Stimulated activated CD4-positive, alpha-beta T cell treated with anti-CD3 and anti-CD28 coated beads, Interleukin-15, amount 100 ng/mL, for 1 hour (primary cell): ENCODE measurements at places on chromosomes 3 and 15.

DNA sequence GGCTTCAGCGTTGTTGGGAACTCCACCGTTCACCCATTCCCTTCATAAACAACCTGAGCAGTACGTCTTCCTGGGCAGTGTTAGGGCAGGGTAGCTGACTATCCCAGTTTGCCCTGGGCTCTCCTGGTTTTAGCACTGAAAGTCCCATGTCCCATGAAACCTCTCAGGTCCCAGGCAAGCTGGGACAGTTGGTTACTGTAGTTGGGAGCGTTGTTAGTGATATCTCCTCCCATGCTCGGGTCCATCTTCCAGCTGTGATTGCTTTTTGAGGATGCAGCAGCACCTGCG lies 60.9 kb upstream of the HERC1 start:
- no peak for DNase-seq

DNA sequence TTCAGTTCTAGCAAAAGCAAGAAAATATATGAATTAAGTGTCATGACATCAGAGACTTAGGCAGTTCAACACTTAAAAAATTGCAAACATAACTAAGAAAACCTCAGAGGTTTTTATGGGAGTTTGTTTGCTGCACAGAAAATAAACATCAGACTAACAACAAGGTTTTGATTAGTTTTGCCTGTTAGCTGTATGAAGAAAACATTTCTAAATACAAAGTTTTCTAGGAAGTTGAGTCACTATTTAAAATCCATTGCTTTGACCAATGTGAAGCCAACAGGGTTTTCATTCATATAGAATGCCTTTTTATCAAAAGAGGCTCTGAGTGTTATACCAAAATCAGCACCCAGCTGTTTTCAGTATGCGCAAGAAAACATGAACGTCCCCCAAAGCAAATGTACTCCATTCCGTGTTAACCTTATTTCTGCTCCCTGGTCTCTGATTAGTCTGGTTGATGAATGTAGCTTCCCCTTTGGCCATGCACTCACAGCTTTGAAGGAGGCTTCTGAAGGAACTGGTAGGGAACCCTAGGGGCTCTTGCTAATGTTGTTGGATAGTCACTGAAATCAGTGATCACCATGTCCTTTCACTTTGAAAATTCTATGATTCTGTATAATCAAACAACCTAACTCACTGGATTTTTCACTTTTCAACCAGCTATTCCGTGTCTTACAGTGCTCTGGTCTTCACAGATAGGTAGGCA lies 89.6 kb upstream of the TSEN2 start:
- no peak for DNase-seq

- DNase-seq: no peak
These were observed 304.7 kb downstream of the SUCLG2 start for GRCh38 chr3:67349551-67350174.

DNA sequence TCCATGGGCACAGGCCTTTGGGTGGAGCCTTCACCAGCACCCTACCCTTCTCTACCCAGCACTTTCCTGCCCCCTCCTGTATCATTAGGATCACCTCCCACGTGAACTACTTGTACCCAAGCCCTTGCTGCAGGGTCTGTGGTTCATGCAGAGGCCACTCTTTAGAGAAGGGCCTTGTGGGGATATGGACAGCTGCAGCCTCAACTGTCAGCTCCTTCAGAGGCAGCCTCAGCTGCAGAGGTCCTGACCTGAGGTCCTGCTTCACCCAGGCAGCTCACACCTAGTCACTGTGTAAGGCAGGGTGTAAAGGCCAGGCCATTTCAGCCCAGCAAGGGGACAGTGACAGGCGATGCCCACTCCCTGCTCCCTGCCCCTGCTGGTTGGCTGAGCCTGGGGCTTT lies 448.6 kb upstream of the PROK2 start:
- DNase-seq: no peak

GRCh38 chr3:122271246-122271898 lies 53.7 kb upstream of the CSTA start:
- DNase-seq: no peak

DNA sequence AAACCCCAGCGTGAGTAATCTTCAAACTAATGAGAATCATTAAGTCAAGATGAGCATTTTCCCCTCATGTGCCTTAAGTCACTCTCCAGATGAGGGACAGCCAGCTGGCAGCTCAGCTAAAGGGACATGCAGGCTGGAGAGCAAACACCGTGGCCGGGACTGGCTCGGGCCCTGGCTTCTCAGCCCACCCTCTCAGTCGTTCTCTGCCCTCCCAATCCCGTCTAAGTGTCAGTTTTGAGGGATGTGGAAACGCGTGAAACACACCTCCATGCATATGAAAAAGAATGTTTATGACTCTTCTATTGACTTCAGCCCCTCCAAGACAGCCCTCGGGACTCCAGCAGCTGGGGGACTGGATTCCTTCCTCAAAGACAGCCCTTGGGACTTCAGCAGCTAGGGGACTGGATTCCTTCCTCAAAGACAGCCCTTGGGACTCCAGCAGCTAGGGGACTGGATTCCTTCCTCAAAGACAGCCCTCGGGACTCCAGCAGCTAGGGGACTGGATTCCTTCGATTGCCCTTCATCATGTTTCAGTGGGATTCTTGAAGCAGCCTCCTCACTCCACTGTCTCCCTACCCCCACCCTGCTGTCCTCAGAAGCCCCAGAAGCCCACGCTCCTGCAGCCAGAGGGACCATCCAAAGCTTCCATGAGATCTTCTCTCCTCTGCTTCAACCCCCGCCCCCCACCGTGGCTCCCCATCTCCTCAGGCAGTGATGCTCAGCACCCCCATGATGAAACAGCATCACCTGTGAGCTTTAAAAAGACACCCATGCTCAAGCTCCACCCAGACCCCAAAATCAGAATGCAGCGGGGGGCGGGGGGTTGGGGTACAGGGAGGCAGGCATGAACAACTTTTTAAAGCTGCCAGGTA lies 228.9 kb downstream of the XXYLT1 start:
- DNase-seq: no peak

DNA sequence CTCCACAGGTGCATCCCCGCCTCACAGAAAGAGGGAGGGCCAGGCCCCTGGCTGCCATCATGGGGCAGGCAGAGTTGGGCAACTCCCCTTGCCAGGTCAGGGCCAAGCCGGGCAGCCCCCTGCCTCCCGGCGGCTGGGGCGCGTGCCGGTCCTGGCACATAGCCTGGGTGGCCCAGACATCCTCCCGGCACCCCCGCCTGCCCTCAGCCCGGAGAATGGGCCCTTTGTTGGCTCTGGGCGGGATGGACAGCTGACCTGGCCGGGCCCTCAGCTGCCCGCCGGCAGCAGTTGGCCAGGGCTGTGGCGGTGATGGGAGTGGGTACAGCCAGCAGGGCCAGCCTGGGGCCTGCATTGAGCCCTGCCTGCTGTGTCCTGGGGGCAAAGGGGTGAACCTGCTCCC lies 16.5 kb downstream of the PLXNA1 start:
- DNase-seq: no peak

GRCh38 chr3:40969756-40970466 lies 229.4 kb upstream of the CTNNB1 start:
- no peak for DNase-seq
